ENCODE measurements at places on chromosomes 4 and X.

- DNase-seq = no peak
Measured at GRCh38 chr4:70714079-70714887, 7.5 kb upstream of the RUFY3 start.

DNA sequence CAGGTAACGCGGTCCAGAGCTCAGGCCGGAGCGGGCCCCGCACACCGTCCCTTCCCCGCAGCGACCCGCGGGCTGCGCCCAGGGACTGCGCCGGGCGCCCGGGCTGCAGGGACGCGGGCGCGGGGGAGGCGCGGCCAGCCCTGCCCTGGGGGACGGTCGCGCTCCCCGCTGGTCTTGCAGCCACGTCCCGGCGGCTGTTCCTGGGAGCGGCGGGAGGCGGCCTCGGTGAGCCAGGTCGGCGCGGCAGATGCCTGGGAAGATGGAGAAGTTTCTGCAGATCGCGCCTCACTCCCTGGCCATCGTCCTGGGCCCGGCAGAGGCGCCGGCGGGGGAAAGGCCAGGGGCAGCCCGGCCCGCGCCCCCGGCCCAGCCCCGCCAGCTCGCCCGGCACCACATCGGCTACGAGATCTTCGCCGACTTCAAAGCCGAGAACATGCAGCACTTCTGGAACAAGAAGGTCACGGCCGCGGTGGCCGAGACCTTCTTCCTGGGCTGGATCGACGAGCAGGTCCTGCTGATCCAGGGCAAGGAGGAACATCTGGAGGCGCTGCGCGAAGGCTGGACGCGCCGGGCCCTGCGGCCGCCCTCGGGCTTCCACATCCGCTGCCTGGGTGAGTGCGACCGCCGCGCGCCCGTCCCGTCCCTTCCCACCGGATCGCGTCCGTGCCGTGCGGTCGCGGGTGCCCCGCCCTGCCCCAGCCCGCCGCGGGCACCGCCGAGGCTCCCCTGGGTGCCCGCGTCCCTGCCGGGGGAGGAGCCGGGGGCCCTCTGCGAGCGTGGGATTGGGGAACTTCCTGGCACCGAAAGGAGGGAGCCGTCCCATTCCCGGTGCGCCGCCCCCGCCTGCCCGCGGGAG, 107.4 kb upstream of the STOX2 start:
- no peak for DNase-seq

DNA sequence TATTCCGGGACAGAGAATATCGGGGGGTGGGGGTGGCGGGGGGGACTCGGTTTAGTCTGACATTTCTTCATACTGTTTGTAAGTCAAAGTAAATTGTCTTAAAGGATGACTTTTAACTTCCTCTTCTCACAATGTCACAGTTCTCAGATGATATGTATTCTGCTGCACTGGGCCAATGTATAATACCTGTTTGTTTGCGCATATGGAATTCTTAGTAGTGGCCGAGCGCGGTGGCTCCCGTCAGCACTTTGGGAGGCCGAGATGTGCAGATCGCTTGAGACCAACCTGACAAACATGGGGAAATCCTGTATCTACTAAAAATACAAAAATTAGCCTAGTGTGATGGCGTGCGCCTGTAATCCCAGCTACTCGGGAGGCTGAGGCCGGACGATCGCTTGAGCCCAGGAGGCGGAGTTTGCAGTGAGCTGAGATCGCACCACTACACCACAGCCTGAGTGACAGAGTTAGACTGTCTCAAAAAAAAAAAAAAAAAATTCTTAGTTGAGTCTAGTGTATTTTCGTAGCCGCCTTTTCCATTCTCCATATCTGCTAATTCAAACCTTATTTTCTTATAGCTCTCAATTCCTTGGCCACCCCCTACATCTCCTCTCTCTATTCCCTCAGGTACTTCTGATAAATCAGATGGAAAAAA, 851 bp downstream of the POLR2B start:
- DNase-seq = peak; percentile 46

DNA sequence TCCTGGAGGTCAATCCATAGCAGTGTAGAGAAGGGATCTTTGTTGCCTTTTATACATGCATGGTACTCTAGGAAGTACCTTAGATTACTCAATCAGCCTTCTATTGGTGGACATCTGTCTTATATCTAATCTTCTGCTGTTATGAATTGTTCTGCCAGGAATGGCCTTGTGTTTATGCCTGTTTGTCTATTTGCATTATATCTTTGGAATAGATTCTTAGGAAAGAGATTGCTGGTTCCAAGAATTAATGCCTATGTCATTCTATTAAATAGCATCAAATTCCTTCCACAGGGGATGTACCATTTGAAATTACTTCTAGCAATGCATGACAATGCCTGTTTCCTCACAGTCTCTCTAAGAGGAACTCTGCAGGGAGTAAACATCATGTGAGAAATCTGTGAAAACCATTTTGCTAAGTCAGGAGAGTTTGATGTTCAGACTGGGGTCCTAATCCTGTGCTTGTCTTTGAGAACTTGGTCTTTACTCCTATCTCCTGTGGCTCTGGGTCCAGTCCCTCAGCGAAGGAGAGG, 42.5 kb downstream of the BEX3 start:
- DNase-seq = no peak

DNA sequence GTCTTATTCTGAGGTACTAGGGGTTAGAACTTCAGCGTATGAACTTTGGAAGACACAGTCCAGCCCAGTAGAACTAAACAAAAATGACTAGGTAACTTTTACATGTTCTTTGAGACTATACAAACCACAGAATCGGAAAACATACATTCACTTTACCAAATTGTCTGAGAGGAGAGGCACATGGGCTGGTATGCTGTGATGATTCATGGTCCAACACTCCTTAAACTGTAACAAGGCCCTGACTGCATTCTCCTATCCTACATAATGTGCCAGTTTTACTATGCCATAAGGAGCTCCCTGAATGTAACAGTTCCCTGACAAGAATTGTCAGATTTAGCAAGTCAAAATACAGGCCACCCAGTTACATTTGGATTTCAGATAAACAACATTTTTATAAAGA, 640.0 kb downstream of the RAB28 start:
- DNase-seq = no peak

GRCh38 chr4:41418444-41418843, 119.5 kb upstream of the LIMCH1 start:
- DNase-seq = no peak

DNA sequence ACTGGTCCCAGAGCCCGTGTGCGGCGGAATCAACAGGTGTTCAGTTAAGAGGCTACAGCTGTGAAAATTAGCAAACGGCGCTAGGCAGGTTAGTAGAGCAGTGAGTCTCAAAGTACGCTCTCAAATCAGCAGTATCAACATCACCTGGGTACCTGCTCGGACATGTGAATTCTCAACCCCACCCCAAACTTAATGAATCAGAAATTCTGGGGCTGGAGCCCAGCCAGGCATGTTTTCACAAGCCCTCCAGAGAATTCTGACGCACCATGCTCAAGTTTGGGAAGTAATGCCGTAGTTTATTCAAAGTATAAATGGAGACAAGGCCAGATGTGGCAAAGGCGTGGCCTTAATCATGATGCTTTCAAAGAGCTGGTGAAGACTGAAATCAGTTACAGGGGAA, 58.2 kb upstream of the PTCHD1 start:
- DNase-seq = no peak

GRCh38 chrX:22542641-22543040, 269.9 kb downstream of the CBLL2 start:
- DNase-seq = no peak

DNA sequence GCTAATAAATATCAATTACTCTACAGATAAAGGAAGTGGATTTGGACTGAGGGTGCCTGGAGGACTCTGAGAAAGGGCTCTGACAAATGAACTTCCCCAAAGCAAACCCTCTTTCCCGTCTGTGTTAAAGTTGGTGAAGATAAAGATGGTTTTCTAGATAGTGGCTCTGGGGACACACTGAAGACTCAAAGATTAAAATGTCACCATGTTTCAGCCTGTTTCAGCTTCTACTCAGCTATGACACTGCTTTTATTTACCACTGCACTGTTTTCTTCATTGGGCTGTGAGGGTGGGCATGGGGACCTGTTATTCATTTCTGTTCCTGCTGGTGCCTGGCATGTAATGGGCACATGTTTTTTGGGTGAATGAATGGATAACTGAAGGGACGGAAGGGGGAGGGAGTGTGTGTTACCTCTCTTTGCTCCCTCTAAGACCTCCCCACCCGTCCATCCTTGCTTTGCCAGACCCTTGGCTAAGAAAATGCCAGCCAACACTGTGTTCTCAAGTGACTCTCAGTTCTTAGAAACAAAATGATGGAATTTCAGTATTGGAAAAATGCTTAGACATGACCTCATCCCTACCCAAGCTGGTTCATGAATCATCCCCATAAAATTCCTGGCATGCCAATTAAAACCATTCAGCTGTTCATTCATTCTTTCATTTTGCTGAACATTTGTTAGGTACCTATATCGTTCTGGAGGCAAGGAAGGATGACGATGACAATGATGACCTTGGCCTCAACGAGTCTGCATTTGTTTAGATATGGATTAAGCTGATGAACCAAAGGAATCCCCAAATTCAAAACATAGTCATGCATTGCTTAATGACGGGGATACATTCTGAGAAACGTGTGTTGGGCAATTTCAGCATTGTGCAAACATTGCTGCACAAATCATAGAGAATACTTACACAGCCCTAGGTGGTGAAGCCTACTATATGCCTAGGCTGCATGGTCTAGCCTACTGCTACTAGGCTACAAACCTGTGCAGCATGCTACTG, 13.4 kb upstream of the STK32B start:
- no peak for DNase-seq

DNA sequence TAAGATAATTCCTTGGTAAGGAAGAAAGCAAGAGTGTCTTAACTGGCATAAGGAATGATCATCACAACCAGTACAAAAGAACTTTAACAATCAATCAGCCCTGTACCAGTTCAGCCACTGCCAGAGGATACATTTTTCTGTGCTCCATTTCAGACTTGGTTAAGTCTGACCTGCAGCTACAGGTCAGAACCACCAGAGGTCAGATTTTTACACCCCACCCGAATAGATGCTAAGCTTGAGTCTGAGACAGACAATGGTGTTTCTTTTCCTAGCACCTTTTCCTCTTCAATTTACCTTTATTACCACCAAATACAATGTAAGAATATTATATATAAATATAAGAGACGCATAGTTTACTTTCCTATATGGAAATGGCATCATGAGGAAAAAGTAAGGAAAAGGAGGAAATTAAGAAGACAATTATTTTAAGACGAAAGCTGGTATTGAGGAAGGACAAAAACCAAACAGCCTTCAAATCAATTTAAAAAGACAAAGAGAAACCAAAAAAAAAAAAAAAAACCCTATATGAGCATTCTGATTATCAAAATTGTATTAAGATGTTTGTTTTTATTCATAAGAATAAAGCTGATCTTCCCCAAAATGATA, 215.3 kb upstream of the TTC29 start:
- DNase-seq = no peak

DNA sequence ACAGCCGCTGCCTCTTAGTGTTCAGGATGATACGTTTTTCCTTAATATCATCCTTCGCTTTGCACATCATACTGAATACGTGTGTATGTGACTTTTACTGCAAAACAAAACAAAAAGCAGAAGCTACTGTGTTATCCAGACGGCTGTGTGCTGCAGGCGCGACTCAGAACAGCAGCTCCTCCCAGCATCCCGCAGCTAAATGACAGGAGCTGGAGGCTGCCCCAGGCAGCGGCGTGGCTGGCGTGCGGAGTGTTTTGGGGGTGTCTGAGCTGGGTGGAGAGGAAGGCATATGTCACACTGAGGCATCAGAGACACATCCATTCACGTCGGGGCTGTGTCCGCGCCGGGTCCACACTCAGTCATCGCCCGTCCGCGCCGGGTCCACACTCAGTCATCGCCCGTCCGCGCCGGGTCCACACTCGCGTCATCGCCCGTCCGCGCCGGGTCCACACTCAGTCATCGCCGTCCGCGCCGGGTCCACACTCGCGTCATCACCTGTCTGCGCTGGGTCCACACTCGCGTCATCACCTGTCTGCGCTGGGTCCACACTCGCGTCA, 16.6 kb downstream of the PCGF3 start:
- DNase-seq = no peak

DNA sequence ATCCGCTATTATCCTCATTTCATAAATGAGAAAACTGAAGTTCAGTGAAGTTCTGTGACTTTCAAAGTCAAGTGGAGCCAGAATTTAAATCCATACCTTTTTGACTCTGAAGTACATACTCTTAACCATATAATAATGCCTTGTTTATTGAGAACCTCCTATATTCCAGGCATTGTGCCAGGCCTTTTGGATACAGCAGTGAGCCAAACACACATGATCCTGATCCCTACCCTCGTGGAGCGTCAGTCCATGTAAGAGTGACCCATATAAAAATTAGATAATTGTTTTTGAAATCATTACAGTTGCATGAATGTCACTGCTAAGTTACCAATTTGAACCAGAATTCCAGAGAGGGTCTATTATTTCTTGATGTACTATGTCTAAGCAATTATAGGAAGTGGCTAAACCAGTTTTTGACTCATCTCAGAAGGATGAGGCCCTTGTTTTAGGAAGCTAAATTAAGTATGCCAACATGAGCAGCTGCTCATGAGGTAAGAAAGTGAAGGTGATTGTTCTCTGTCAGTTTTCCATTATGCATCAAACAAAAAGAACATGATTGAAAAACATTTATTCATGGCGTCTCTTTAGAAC, 289.5 kb downstream of the GLUD2 start:
- DNase-seq = no peak
